ENCODE measurements at places on chromosomes 6 and 20.

DNA sequence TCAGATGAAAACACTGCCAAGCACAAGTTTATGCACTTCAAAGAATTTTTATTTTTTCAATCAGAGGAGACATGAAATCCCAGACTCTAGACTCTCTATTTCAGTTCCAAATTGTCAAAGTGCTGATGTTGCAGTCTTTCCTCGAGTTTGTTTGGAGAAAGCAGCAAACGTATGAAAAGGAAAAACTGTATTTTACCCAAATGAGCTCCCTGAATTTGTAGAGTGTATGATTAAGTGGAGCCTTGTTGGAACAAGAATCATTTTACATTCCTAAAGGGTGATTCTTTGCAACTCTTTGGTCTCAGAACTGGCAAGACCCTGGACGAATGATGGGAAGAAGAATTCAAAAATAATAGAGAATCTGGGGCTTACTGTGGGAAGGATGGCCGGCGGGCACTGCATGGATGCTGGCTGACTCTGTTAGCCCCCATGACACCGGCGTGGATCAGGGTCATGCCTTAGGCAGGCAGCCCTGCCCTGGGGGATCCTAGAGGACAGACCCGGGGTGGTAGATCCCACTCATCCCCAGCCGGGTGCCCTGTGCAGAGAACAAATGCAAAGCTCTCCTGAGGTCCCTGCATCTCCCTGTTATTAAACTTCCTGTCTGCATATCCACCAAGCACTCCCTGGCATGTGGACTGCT, 207.4 kb downstream of the FNDC1 start:
- DNase-seq, result no peak

- DNase-seq, result no peak
Measured at GRCh38 chr20:56422076-56422823, 10.2 kb downstream of the CASS4 start.

- DNase-seq, result no peak
Measured at GRCh38 chr6:13851330-13851729, 37.0 kb upstream of the MCUR1 start.

GRCh38 chr20:40938020-40938419, 90.6 kb upstream of the TOP1 start:
- DNase-seq, result no peak

DNA sequence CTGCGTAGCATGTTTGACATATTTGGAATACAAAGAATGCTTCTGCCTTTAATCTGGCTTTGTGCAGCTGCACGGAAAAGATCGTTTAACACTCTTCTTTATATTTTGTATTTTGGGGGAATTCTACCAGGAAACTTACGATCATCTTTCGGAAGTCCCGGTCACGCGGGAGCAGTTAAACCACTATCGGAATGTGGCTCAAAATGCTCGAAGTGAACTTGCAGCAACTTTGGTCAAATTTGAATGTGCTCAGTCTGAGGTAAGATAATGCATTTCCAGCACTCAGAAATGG, 42.3 kb downstream of the CCDC170 start:
- DNase-seq, result no peak

- DNase-seq, result no peak
Measured at GRCh38 chr6:164185471-164185871, 771.0 kb downstream of the QKI start.

GRCh38 chr6:6987749-6988148, 120.0 kb upstream of the RREB1 start:
- DNase-seq, result no peak

DNA sequence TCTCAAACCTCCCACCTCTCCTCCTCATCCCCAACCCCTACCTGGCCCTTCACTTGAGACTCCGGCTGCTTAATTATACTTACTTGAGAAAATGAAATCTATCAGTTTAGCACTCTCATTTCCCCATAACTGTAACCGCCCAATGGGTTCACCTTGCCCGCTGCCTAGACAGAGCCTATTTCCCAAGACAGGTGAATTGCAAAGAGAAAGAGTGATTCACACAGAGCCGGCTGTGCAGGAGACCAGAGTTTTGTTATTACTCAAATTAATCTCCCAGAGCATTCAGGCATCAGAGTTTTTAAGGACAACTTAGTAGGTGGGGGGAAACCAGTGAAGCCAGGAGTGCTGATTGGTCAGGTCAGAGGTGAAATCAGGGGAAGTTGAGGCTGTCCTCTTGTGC, 301.4 kb upstream of the CDYL start:
- no peak for DNase-seq

GRCh38 chr6:43835872-43836419, 65.9 kb downstream of the VEGFA start:
- no peak for DNase-seq

GRCh38 chr6:9583753-9584352, 831.0 kb downstream of the TFAP2A start:
- no peak for DNase-seq

DNA sequence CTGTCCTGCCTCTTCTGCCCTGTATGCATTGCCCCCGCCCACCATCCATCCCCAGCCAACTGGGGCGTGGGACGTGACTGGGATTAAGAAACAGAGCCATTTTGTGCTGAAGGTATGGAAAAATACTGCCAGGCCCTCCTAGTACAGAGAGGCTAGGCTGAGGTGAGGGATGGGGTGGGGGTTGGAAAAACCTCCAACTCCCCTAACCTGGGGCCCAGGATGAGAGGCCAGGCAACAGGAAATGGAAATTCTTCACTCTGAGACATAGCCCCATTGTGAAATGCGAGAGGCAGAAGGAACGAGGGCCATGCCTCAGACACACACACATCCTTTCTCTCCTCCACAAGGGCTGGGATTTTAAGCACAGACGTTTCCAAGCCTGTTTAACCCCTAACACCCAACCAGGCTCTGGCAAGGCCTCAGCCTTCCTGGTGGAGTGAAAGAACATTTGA, 19.9 kb downstream of the KCNK5 start:
- DNase-seq, result no peak

GRCh38 chr6:127458222-127458621, 967 bp downstream of the KIAA0408 start:
- no peak for DNase-seq

- no peak for DNase-seq
Measured at GRCh38 chr20:43789593-43789992, 62.8 kb upstream of the GTSF1L start.

DNA sequence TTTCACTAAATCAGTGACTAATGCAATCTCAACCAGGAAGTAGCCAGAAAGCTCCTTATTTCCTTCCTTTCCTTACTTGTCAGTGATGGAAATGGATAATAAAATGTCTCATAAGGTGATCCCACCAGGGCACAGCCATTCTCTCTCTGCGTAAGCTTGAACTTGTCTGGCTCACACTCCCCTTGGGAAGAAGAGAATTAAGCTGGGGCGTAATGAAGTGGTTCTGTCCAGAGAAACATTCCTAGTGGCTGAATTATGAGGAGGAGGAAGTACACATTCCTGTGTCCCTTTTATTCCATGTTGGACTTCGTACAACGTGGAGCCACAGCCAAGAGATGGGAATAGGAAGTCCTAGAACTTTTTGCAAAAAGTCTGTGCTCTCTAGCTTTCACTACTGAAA, 93.7 kb downstream of the MTHFD1L start:
- no peak for DNase-seq

- no peak for DNase-seq
Measured at GRCh38 chr20:24872291-24873024, 76.6 kb upstream of the CST7 start.

GRCh38 chr20:61478611-61479305, 226.7 kb downstream of the CDH4 start:
- no peak for DNase-seq

DNA sequence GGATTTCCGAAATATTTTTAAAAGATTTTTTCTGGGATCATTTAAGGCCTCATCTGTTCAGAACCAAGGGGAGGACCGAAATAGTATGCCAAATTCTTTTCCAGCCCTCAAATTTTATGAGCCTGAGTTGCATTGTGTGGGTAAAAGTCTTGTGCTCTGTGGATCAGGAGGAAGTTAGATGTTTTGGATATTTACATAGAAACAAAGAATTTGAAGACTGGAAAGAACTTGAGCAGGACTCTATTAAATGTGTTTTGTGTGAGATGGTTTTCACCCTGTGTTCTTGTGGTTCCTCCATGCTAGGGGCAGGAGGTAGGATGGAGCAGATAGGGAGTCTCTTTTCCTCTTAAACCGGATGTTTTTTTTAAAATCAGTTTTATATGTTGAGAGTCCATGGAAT, 329.1 kb downstream of the LAMA2 start:
- DNase-seq, result no peak

DNA sequence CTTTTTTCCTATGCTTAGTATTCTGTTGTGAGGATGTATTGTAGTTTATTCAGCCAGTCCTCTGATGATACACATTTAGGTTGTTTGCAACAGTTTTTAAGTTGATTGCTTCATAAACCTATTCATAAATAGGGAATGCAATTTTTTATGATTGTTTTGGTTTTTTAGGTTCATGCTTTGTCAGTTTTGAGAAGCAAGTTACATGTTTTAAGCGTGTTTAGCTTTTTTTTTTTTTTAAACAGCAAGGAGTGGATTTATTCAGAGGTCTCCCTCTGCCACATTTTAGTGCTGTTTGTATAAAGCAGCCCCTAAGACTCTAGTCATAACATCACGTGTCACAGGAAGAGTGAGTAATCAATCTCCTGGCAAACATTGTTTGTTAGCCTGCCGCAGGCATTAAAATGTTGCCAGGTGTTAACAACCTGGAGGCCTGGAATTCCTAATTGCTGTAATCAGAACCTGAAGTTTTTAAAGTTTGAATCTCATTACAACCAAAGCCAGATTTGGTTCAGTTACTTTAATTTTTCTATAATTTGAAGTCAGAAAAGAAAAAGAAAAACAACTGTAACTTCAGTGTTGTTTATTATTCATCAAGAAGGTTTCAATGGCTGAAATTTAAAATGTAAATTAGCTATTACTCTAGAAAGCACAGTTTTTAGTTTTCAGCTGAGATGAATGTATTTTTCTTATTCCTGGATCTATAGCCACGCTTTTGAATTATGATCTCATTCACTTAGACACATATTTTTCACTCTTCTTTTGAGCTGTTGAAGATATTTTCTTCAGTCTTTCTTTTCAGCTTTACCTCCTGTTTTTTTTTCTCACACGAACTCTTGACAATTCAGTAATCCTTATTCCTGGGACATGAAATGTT, 59.2 kb downstream of the KCNS1 start:
- no peak for DNase-seq

DNA sequence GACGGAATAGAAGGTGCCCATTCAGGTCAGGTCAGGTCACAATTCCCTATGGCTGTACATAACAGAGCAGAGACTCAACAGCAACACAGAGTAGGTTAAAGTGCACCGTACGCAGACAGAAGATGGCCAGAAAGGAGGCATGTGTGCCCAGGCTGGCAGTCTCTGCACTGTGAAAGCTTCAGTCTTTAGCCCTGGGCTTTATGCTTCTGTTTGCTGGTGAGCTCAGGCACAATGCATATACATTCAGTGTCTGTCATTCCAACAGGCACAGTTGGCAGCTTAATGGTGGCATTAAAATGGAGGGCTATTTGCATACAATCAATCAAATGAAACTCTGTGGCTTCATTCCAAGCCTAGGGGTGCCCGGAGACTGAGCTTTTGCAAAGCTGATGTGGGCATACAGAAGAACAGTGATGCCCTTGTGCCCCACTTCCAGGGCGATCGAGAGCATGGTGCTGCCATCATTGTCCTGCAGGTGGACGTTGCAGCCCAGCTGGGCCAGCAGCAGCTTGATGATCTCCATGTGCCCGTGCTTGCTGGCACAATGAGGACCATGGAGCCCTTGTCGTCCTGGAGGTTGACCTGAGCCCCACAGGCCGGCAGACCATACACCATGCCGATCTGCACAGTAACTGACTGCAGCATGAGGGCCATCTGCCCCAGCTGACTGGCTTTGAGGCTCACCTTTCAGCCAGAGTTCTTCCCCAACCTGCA, 22.4 kb downstream of the TRMT6 start:
- no peak for DNase-seq

GRCh38 chr6:135014353-135014832, 40.2 kb downstream of the HBS1L start:
- no peak for DNase-seq

GRCh38 chr20:33211817-33212424, 5.2 kb upstream of the BPIFA3 start:
- no peak for DNase-seq

DNA sequence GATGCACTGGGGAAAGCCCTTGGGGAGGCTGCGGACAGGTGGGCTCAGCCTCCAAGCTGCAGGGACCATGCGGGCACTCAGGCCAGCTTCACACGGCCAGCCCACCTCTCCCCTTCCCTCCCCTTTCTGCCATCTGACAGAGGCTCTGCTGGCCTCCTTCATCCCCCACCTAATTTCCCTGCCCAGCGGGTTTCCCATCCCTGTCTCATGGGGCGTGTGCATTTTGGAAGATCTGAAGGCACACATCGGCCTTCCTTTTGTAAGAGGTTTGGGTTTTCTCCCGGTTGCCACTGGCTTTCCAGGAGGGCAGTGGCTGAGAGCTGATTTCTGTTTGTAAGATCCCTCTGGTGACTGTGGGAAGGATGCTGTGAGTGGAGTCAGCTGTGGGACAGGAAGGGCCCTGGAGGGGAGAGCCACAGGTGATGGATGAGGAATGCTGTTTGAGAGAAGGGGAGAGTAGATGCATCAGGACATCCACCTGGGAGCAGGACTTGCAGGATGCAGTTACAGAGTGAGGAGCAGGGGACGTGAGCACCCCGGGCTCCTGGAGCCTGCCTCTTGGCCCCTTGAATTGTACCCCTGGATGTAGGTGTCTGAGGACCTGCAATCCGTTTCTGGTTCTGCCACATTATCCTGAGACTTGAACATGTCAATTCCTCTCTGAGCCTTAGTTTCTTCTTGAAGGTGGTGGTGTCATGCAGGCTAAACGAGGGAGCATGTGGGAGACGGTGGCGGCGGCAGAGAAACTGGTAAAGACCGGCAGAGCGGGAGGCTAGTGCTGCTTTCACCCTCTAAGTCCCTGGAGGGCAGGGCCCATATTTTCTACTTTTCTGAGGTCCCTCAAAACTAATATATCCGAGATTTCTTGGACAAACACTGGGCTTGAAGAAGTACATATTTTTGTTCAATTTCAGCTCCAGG, 5.9 kb upstream of the TUBB1 start:
- no peak for DNase-seq

DNA sequence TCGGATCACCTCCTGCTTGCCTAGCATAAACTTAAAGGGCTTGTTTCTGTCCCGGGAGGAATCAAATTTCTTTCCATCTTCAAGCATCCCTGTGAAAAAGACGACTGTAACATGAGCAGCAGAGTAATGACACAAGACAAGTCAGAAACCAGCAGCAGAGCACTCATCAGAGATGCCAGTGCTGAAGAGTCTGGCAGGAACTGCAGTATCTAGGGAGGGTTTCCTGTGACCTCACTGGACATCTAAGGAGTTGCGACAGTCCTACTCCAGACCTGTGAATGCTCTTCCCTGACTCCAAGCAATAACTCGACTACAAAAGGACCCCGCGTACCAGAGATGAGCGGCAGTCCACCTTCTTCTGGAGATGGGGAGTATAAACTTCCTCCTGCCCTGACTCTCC, 17.3 kb downstream of the FKBP1A start:
- no peak for DNase-seq

DNA sequence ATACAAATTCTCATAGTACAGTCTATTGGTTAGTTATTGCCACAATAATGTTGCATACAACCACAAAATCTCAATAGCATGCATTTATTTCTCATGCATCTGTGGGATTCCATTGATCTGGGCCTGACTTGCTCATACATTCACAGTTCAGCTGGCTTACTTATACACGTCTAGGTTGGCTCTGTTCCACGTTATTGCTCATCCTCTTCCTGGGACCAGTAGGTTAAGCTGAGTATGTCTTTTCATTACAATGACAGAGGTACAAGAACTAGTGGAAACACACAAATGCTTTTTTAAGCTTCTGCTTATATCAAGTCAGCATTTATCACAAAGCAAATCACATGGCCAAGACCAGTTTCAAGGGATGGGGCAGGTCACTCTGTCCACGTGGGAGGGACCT, 485.3 kb upstream of the BTBD3 start:
- no peak for DNase-seq

All from posterior cingulate gyrus (tissue), 11 donors.